NCI-H526 treated with DMSO at 0.1 percent for 48 hours (cell line): ENCODE measurements at places on chromosomes 11 and 22.
A peak's percentile ranks its signal among the peaks of the same experiment; 100 is the strongest.

GRCh38 chr11:17930544-17931125 lies 82.2 kb downstream of the SERGEF start:
- DNase-seq: no peak

DNA sequence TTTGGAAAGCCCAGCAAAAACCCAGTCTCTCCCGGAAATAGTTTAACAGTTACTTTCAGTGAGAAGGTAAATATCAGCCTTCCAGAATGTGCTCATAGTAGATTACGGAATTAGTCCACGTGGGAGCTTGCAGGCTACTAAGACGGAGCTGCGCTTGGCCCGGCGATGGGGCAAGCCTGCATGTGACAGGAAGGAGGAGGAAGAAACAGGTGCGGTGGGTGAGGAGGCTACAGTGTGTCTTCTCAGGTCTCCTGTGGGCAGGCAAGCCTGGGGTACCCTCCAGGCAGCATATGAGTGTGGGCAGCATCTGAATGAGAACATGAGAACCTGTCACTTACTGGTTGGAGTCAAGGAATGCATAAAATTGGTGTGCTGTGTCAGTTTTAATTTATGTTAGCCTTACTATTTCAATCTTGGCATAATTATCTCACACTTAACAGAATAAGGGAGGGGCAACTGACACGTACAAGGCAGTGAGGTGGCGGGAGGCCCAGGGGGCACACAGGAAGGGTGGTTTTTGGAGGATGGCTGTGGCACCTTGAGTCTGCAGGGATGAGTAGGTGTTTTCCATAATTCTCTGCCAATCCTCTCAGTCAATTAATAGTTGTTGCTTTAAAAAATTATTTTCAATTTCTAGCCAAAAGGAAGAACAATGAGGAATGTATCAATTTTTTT lies 35.7 kb downstream of the CLMP start:
- no peak for DNase-seq

DNA sequence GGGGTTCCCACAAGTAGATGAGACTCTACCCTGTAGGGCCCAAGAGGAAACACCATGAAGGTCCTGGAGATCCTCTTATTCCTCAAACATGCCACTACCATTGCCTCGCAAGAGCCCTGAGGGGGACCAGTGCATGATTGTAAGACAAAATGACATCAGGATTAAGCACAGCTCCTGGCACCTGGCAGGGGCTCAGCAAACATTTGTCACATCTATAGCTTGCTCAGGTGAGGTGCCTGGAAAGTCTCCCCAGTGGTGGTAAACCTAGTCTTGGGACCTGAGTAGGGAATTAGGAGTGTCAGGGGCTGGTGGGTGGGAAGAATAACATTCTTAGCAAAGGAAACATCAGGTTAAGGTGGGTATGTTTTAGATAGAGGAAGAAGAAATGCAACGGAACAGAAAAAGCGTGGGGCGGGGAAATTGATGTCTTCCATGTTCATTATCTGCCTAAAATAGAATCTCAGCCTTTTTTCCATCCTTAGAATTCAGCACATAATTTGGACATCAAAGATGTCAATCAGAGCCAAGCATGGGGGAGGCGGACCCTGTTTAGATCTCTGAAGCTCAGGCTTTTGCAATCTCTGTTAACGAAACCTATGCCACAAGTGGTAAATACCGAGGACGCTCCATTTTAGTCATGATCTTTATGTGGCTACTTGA lies 924 bp downstream of the YPEL1 start:
- DNase-seq: no peak

DNA sequence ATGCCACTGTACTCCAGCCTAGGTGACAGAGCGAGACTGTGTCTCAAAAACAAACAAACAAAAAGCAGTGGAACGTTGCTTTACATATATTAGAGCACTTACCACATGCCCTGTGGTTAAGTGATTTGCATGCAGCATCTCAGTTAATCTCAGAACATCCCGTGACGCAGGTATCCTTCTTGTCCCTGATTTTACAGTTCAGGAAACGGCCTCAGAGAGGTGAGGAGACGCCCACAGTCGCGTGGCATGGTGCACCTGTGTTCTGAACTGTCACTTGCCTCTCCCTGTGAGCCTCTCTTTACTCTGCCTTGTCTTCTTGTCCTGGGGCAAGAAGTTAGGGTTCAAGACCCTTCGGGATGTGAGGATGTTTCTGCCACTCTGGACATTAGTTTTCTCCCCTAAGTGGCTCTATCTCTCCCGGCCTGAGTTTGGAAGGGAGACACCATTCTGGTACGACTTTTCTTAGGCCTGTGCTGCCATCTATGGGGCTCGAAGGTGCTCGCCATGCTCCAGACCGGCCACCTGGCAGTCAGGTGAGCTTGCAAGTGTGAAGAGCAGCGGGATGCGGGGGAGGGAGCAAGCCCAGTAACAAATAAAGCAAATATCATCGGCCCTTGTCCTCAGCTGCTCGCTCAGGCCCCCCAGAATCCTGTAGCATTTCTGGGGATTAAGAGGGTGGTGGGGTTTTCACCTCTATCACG lies 25.6 kb downstream of the YWHAH start:
- DNase-seq: peak; percentile 63

- no peak for DNase-seq
Measured at GRCh38 chr11:72098741-72099140, 4.4 kb downstream of the LAMTOR1 start.

GRCh38 chr11:64373598-64373974 lies 14.6 kb downstream of the RPS6KA4 start:
- no peak for DNase-seq

GRCh38 chr11:69074375-69075140 lies 25.8 kb downstream of the TPCN2 start:
- DNase-seq: no peak

- DNase-seq: no peak
Measured at GRCh38 chr11:114265122-114265878, 30.9 kb upstream of the NNMT start.

DNA sequence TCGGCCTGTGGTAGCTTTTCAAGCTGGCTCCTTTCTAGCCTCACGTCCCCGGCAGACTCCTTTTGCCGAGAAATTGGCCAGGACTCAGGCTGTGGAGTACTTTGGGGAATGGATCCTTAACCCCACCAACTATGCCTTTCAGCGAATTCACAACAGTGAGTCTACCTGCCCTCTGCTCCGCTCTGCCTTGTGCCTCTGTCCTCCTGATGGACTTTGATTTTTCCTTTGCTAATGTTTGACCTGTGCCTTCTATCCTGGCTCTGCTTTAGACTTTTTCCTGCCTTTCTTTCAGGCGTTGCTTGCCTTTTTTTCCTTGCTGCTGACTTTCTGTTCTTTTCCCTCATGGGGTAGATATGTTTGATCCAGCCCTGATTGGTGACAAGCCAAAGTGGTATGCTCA lies 12.5 kb downstream of the MADD start:
- DNase-seq: no peak

DNA sequence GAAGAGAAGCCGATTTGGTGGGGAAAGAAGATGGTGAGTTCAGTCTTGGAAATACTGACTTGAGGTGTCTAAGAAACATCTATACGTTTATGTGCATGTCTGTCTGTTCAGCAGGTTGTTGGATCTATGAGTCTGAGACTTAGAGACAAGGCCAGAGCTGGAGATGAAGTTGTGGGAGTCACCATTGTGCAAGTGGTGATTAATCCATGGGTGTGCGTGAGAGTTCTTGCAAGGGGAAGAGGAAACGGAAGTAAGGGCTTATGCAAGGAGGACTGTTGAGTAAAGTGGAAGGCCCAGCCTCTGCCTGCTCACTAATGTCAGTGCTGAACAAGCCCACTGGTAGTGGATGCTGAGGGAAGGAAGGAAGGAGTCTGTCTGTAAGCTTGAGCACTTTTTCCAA lies 9.7 kb downstream of the TMEM45B start:
- no peak for DNase-seq

DNA sequence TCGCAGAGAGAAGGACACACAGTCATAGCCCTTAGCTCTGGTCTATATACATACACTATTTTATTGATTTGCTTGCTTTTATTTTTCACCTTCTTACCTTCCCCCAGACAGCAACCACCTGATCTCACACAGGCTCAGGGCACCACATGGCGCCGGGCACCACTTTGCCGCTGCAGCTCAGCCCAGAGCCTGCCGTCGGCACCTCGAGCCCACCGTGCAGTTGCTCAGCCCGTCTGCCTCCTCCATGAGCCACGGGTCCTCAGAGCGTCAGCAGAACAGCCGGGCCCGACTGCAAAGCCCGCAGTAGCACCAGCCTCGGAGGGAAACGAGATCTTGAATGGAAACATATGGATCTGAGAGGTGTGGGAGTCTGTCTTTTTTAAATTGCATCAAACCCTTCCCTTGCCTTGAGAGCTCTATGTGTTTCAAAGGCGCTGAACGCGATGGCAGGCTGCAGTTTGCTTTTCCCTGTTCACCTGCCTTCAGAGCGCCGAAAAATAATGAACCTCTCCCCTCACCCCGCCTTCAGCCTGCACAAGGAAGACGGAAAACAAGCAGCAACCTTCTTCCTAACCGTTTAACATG lies 505.4 kb downstream of the MN1 start:
- no peak for DNase-seq

DNA sequence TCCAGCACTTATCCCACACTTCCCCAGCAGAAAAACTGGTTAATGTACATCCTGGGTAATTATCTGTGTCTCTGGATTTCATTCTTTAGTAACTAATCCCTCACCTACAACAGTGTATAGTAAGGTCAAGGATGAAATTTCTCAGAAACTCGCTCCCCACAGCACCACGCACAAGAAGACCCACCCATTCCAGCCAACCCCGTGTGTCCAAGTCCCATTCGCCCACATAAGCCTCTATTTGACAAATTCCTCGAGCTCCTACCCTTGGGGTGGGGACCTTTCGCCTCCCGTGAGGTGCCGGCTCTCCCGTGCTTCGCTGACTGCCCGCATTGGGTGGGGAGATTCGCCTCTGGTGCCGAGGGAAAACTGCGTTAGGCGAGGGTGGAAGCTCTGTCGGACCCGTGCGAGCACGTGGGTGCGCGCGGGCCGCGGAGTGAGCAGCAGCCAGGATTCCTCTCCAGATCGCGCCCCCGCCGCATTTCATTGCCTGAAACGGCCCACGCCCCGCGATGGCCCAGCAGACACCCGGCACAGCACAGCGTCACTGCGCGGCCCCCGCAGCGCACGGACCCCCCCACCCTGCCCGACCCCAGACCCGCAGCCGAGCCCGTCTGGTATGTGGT lies 866 bp downstream of the EXPH5 start:
- DNase-seq: peak; percentile 56

DNA sequence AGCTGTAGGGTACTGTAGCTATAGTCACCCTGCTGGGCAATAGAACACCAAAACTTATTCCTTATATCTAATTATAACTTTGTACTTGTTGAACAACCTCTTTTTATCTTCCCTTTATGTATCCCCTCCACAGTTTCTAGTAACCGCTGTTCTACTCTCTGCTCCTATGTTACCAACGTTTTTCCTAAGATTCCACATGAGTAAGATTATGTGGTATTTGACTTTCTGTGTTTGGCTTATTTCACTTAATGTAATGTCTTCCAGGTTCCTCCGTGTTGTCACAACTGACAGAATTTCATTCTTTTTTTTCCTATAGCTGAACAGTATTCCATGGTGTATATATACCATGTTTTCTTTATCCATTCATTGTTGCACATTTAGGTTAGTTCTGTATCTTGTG lies 258.4 kb downstream of the DYNC2H1 start:
- no peak for DNase-seq

DNA sequence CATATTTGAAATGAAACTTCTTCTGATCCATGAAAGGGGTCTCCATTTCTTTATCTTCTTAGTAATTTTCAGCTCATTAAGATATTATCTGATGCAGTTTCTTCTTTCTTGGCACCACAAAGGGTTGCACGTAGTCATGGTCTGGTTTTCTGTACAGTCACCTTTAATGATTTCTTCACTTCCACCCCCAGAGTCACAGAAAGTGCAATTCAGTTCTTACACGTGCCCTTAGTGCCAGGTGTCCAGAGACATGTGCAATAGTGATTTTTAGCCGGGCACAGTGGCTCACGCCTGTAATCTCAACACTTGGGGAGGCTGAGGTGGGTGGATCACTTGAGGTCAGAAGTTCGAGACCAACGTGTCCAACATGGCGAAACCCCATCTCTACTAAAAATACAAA lies 202.8 kb upstream of the MTNR1B start:
- DNase-seq: no peak

DNA sequence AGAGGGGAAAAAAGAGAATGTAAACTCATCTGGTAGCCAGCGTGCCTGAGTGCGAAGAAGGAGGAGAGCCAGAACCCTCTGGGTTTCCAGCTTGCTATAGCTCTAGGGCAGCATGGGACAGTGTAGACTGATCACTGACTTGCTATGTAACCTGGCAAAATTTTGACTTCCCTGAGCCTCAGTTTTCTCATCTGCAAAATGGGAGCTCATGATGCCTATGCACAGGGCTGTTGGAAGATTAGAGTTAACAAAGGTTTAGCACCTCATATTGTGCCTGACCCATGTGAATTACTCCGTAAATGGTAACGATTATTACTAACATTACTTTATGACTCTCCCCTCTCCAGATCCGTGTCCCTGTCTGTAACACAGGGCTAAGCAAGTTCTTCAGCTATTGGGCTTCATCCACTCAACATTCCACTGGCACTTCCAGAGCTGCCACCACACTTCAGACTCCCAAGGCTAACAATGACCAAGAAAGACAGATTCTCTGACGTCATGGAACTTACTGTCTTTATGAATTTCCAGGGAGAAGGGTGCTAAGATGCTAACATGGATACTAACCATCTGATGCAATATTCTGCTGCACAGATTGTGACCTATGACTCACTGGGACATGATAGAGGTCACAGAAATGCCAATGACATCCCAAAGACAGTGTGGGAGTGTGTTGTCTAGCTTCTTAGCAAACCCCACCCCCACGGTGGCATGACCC lies 195.2 kb downstream of the TRIM29 start:
- no peak for DNase-seq

- no peak for DNase-seq
Measured at GRCh38 chr11:114082415-114082748, 22.9 kb downstream of the ZBTB16 start.

GRCh38 chr11:24225501-24225900 lies 271.4 kb upstream of the LUZP2 start:
- no peak for DNase-seq

DNA sequence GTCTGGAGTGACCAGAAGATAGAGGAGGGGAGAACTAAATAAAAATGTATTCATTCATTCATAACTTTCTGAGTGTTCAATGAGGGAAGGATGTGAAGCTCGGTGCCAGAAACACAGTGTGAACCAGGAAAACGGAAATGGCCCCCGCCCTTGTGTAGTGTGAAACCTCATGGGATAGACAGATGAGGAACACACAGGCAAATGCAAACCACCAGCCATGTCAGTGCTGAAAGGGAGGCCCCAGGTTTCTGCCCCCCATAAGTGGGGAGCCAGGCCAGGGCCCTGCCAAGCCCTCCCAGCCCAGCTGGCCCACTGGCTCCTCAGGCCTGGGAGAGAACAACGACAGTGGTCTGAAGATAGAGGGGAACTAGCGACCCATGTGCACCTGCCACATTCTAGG lies 30.5 kb downstream of the LARGE1 start:
- no peak for DNase-seq

DNA sequence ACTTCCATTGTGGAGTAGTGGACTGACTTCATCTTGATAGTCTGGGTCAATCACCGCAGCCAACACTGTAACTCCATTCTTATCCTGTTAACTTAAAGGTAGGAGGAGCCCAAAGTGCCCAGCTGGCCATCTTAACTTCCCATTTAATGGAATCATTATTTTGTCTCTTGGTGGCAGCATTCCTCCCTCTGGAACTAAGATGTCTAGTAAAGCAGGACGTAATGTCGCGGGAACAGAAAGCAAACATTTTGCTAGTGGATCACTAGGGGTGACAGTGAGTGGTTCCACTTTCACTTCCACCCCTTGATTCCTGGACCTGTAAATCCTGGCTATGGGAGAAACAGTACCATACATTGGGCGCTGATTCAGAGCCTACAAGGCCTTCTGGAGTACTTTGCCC lies 71.4 kb downstream of the GAB4 start:
- no peak for DNase-seq

GRCh38 chr11:95688501-95689222 lies 100.9 kb downstream of the FAM76B start:
- no peak for DNase-seq
